ENCODE measurements at places on chromosomes 13 and 19. TPM values are rescaled to one million over a fixed set of nuclear protein-coding genes. Genes with fewer than 3 reads are reported as not detected.

Gene NTF4
- not detected for total RNA-seq

Gene KASH5
- not detected for total RNA-seq

Gene NOTCH3
- total RNA-seq, result 184 TPM

Gene CLC
- not detected for total RNA-seq

Gene SYNE4
- total RNA-seq, result 0.25 TPM

Gene PDCD2L
- total RNA-seq, result 5.7 TPM

Gene FXYD7
- not detected for total RNA-seq

Gene APOC1
- total RNA-seq, result 0.56 TPM

Gene SKA3
- total RNA-seq, result 5.3 TPM

Gene ACP5
- 0.44 TPM for total RNA-seq

Gene ZNF429
- total RNA-seq, result 5.3 TPM

Gene SGCG
- total RNA-seq, result not detected
